ENCODE measurements at places on chromosomes 5 and 9.

GRCh38 chr5:88888848-88889188, 5.8 kb upstream of the MEF2C start:
- DNase-seq = no peak

DNA sequence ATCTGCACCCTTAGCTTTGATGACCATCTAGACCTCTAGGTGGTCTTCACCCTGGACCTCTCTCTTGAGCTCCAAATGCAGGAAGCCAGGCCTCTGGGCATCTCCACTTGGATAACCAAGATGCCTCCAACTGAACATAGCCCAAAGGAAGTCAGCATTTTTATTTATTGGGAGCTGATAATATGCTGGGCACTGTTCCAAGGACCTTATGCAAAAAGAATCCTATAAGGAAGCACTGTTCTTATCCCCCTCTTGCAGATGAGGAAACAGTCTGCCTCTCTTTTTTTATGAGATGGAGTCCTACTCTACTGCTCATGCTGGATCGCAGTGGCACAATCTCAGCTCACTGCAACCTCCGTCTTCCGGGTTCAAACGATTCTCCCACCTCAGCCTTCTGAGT, 219.9 kb downstream of the CDK5RAP2 start:
- DNase-seq = no peak

DNA sequence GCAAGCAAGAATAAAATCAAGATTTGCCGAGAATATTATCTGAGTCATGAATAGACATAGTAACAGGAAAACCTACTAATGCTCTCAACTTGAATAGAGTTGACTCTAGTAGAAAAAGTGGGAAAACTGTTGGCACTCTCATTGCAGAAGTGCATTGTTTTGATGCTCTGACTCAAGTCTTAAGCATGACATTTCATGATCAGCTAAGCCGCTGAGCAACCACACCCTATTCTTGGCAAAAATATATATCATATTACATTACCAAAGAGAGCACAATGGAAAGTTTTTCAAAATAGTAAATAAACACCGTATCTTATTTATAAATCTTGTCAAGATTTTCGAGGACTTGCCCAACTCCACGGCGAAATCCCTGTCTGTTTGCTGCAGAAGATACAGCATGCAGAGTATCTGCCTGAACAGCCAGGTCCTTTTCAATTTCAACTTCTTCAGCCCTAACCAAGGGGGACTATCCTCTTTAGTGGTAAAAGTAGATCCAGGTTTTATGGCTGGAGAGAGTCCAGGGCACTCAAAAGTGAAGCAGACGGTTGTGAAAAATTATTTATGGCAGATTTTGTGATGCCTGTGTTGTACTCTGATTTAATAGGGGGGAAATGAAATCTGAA, 13.9 kb upstream of the ADAMTSL1 start:
- no peak for DNase-seq

- no peak for DNase-seq
Observed at GRCh38 chr5:65263321-65263720, 218.4 kb downstream of the ADAMTS6 start.

DNA sequence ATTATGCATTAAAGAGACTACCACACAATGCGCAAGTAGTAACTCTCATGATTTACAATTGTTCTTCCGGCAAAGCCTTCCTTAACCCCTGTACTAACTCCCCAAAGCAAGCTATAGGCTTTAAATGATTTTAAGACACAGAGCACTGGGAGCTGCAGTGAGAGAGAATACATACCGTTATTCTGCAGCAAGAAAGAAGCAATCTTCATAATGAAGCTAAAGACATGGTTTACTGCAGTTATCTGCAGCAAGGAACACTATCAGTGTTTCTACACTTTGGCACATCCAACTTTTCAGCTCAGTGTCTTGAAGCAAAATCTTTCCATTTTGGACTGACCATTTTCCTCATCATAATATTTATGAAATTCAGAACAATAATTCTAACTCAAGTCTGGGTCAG, 61.0 kb downstream of the ZFR start:
- no peak for DNase-seq

- no peak for DNase-seq
Observed at GRCh38 chr5:101515721-101516120, 612.6 kb upstream of the ST8SIA4 start.

GRCh38 chr9:86176468-86176867, 77.1 kb upstream of the GOLM1 start:
- DNase-seq = no peak

- DNase-seq = no peak
Observed at GRCh38 chr5:80935811-80936385, 24.3 kb upstream of the RASGRF2 start.

GRCh38 chr9:98383758-98384157, 128.3 kb upstream of the TBC1D2 start:
- no peak for DNase-seq

GRCh38 chr5:131264451-131265099, 722 bp downstream of the CDC42SE2 start:
- DNase-seq = peak; percentile 29

GRCh38 chr5:39190311-39191102, 28.9 kb downstream of the FYB1 start:
- DNase-seq = no peak

- no peak for DNase-seq
Observed at GRCh38 chr9:16406526-16407225, 463.8 kb downstream of the BNC2 start.

DNA sequence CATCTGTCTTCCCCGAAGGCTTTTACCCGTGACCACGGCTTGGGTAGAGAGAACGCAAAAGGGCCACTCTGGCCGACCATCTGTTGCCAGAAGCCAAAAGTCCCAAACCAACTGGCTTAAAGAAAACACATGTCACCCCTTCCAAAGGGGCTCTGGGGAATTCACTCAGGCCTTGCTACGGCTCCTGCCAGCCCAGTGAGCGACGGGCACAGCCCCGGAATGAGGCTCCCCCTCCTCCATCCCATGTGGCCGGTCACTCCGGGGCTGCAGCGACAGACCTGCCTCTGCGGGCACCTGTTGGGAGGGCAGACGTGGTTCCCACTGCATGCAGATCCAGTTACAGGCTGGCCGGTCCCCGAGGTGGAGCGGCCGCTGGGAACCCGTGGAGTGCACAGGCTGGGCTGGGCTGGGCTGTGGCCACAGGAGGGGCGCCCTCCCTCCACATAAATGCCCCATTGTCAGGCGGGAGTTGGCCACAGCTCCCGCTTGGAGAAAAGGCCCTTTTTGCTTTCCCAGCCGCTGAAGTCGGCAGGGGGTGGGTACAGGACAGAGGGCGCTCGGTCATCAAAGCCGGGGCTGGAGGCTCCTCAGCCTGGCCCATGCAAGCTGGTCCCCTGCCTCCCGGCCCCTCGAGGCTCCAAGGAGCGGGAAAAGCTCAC, 19.9 kb downstream of the NOTCH1 start:
- no peak for DNase-seq

DNA sequence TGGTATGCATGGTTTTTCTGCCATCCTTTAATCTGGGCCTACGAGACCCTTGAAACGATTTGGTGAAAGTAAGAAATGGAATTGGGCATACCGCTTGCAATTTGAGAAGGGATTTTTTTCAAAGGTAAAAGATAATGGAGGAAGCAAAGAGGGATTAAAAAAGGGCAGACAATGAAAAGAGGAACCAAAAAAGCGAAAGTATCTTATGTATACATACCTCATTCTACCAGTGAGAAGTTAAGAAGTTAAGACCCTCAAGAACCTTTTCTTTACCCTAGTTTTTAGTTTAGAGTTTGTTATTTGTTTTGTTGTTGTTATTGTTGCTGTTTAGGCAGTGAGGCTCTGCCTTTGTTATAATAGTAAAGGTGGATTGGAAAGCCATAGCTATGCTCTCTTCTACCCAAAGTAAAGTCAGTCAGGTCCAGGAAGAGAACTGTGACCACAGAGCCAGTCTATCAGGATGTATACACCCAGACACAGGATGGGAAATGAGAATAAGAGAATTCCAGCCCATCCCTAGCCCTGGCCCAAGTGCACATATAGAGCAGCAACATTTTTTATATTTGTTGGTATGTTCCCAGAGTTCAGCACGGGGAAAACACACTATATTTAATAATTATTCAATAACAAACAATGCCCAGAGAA, 166.6 kb downstream of the RFX3 start:
- DNase-seq = no peak

GRCh38 chr5:124996764-124997077, 250.3 kb upstream of the ZNF608 start:
- no peak for DNase-seq

DNA sequence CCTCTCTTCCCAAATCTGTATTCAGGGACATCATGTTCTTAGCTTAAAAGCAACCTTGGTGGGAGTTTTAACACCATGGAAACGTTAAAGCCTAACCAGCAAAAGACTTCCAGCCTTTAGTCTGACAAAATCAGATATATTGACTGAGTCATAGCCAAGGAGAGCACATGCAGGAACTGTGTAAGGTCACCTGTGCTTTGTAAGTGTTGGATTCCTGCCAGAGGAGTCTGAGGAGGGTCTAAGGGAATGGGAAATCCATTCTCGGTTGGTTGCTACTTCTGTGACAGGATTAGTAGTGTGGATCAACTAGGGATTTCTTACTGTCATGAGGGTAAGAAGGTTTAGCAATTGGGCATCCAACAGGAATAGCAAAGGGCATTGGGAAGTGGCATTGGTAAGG, 142.0 kb upstream of the CHD1 start:
- DNase-seq = no peak

DNA sequence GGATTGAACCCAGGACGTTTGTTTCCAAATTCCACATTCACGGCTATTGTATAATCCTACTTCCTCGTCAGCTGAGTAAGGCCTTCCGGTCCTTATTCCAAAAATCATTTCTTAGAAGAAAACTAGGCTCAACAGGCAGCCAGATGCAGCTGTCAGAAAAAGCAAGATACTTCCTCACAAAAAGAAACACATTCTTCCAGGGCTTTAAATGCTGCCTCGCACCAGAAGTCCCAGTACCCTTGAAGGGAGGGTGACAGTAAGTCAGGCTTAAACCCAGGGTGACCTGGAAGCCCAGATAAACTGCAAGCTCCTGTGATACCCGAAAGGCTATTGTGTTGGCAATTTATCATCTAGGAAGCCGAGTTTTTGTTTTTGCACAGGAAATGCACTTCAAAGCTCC, 414.0 kb downstream of the NFIB start:
- DNase-seq = no peak

- no peak for DNase-seq
Observed at GRCh38 chr9:98819231-98819630, 11.8 kb downstream of the GALNT12 start.

- no peak for DNase-seq
Observed at GRCh38 chr5:125411744-125412560, 665.5 kb upstream of the ZNF608 start.

GRCh38 chr9:133768371-133768858, 30.3 kb upstream of the SARDH start:
- DNase-seq = no peak

DNA sequence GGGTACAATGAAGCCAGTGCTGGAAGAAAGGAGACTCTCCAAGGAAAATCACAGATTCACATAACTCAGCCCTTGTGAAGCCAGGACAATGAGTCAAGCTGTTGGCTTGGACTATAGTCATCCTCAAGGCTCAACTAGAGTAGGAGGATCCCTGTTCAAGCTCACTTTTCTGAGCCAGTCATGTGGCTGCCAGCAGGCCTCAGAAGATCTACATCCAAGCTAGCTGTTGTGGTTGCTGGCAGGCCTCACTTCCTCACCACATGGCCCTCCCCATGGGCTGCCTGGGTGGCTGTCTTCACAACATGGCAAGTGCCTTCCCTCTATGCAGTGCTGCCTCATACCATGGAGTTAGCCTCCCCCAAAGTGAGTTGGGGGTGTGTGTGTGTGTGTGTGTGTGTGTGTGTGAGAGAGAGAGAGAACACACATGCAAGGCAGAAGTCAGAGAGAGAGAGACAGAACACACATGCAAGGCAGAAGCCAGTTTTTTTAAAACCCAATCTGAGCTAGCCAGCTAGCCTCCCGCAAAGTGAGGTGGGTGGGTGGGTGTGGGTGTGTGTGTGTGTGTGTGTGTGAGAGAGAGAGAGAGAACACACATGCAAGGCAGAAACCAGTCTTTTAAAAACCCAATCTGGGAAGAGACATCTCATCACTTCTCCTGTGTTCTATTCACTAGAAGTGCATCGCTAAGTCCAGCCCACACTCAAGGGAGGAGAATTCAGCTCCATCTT, 17.1 kb downstream of the SCAI start:
- peak; percentile 42 for DNase-seq

- no peak for DNase-seq
Observed at GRCh38 chr9:75833778-75834177, 56.7 kb upstream of the PCSK5 start.

DNA sequence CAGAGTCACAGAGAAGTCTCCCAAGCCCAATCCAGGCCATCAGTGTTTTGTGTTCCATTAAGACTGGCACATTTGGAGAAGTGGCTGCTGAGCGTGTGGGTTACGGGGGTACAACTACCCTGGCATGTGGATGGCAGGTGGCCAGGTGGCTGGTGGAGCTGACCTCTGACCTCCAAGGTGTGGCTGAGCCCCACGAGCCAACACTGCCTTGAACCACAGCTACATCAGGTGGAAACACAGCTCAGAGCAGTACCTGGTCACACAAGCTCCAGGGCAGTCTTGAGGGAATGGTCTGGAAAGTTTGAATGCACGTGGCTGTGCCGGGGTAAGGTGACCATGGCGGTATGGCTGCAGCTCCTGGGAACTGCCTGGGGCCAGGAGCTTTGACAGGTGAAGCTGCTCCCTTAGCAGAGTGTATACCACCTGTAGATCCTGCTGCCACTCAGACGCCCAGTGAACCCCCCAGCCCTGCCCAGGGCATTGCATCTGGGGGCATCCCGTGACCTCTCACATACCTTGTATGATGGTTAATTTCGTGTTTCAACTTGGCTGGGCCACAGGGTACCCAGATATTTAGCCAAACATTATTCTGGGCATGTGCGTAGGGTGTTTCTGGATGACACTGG, 207.9 kb downstream of the GADD45G start:
- DNase-seq = no peak

DNA sequence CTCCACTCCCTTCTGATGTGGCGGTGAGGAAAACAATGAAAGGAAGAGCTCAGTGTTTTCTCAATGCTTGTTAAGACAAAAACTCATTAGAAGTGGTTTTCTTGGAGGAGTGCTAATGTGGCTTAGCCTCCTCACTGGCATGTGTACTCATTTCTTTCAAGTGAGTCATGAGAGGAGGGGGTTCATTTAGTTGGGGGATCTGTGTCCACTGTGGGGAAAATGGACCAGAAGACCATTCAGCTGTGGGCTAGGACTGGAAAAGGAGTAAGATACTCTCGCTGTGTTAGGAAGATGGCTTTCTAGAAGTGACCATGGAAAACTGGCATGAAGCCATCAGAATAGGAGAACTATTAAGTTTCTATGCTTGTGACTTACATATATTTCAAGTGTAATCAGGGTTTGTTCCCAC, 23.5 kb downstream of the KLF9 start:
- no peak for DNase-seq

- DNase-seq = no peak
Observed at GRCh38 chr5:116905885-116906284, 331.3 kb upstream of the SEMA6A start.

- DNase-seq = no peak
Observed at GRCh38 chr9:117444501-117444900, 29.6 kb upstream of the ASTN2 start.

- DNase-seq = no peak
Observed at GRCh38 chr9:97307500-97308163, at the start of gene CCDC180. Gene CCDC180 (plus strand): TSS chr9:97307659. CDS start chr9:97308064, 405 bp downstream.

DNA sequence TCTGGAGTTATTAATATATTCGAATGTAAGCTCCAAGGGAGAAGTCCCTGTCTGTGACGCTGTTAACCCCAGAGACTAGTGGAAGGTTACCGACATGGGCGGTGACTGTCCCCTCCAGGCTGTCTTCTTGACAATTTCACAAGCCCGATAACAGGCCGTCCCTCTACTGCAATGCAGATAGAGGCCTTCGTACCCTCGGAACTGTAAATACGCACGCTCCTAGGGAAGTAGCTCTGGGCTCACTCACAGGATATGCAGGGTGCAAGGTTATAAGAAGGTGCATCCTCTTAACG, 680 bp upstream of the RFK start:
- DNase-seq = peak; percentile 21
